NCI-H524 treated with DMSO at 0.1 percent for 48 hours (cell line): ENCODE measurements at places on chromosomes 12 and 14.

GRCh38 chr12:108565146-108565545 lies 2.8 kb downstream of the ISCU start:
- no peak for DNase-seq

DNA sequence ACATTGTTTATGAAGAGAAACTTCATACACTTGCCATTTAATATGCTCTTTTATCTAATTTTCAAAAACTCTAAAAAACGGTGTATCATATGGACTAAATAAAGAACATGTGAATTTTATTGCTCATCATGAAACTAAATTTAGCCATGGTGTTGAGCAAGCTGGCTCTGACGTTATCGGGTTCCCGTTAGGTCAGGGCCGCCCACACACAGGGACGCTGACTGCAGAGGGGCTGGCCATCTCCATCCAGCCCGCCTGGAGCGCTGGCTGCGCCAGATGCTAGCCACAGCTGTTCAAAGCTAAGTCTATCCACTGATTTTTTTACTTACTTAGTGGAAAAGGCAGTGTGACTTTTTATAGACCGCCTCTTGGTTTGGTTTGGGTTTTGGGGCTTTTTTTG lies 36.5 kb upstream of the DYNC1H1 start:
- DNase-seq = no peak

DNA sequence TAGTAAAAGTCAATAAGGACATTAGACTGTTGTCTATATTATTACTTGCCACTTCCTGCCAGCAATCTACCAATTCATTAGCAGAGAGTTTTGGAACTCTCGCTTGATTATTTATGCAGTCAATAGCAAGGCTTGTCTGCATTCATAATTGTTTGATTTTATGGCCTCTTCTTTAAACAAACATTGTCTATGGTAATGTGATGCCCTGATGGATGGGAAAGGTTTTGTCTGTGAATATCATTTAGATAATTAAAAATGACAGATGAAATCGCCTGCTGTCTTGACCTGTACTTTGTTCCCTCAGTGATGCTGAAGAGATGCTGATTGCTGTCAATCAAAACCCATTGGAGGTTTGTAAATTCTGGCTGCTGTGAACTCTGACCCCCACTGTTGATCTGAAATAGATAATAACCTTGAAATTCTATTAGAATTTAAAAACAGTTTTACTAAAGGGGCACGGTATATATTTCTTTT lies 455.3 kb downstream of the NPAS3 start:
- DNase-seq = no peak

GRCh38 chr14:91883753-91884152 lies 16.4 kb upstream of the TC2N start:
- no peak for DNase-seq

GRCh38 chr12:6382371-6382770 lies 1.6 kb upstream of the LTBR start:
- DNase-seq = no peak

GRCh38 chr12:119296535-119296934 lies 38.0 kb upstream of the CCDC60 start:
- no peak for DNase-seq

DNA sequence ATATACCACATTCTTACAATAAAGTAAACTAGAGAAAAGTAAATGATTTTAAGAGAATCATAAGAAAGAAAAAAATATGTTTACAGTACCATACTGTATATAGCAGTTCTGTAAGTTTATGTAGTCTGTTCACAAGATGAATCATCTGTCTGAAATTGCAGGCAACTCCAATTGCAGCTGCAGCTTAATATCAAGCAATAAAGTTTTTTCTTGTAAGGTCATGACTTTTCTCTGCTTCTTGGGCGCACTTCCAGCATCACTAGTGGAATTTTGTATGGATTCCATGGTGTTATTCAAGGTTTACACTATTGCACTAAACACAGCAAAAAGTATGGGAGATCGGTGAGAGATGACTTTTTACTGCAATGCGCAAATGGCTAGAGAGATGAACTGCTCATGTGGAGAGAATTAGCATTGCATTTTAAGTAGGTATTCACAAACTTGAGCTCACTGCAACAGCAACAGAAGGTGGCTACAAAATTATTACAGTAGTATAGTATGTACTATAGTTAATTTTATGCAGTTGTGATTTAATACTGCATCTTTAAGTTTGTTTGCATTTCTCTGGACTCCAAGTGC lies 445.4 kb upstream of the OR4E1 start:
- no peak for DNase-seq

GRCh38 chr12:24991209-24992049 lies 42.5 kb upstream of the BCAT1 start:
- DNase-seq = no peak

DNA sequence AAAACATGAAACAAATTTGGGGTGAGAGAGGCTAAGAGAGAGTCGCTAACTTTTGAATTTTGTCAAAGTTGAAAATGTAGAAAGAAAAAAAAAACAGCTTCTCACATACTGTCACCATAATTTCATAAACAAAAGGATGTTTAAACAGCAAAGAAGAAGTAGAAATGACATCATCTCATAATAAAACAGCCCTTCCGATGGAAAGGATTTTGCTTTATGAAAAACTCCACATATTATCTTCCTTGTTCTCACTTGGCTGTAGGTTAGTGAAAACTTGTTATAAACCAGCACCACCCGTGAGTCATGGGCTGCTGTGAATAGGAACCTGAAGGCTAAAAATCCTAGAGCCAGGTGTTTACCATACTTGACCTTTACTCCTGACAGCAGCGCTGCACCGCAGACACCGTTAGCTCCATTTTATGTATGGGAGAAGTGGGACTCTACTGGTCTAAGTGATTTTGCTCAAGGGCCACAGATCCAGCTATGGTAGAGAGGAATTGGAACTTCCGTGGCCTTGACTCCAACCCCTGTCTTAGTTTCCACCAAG lies 63.0 kb upstream of the VRK1 start:
- DNase-seq = no peak

GRCh38 chr12:31370531-31371255 lies 44.7 kb upstream of the SINHCAF start:
- no peak for DNase-seq

- DNase-seq = no peak
These were observed 6.7 kb downstream of the FAM222A start for GRCh38 chr12:109720152-109720856.

GRCh38 chr14:101808894-101809670 lies 47.6 kb downstream of the PPP2R5C start:
- DNase-seq = no peak

DNA sequence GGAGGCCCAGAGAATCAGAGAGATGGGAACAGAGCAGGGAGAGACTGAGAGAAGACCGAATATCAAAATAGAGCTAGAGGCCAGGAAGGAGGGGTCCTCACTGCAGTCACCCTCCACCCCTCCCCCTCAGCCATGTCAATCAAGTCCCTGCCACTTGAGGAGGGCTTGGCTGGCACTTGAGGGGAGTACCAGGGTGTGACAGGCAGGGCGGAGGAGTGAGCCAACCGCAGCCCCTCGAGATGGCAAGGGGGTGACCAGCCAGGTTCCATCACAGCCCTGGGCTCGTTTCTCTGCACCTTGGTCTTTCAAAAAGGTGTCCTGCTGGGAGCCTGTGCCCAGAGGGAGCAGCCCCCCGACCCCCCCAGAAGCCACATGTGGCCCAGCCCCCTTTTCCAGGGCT lies 4.2 kb downstream of the AQP5 start:
- no peak for DNase-seq

DNA sequence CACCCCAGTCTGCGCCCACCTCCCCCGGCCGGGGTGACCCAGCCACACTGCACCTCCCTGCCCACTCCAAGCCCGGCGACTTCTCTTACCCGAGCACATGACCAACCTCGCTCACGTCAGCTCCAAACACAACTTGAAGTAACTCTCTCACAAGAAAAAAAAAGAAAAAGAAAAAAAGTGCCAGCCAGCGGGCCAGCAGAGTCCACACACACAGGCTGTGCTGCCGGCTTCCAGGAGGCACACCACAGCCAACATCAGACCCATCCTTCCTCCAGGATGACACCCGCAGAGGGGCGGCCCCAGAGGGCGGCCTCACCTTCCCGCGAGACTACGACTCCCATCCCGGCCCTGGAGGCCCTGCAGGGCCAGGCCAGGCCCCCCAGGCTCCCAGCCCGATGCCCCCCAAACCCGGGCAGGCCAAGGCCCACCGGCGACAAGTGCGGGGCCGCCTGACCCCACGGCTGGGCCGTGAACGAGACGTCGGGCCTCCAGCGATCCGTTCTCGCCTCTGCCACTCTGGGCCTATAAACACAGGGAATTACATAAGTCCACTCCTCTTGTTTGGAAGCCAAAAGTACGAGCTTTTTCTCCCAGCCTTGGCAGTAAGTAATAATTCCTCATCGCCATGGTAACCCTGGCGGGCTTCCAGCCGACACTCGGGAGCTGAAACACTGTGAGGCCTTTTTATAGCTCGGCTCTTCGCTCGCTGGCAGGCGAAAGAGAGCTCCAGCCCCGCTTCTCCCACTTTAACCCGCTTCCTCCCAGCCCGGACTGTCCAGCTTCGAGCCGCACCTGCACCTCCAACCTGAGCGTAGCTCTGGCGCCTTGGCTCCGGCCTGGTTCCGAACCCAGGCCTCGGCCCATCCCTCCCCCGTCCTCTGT lies 49.1 kb downstream of the NCOR2 start:
- peak; percentile 73 for DNase-seq

DNA sequence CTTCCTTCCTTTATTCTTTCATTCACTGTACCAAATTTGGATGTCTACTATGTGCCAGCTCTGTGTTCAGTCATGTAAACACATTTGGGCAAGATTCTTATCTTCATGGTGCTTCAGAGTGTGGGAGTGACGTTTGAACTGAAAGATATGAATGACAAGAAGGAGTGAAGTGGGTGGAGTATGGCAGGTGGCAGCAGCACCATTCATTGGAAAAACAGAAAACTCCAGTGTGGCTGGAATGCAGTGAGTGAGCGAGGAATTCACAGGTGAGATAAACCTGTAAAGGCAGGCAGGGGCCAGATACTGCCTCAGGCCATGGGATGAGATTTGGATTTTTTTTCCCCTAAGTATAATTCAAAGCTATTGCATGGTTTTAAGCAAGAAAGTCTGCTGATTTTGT lies 140.7 kb upstream of the CCDC198 start:
- no peak for DNase-seq

GRCh38 chr14:78767436-78767835 lies 597.3 kb downstream of the NRXN3 start:
- DNase-seq = no peak

- DNase-seq = no peak
These were observed 535.3 kb downstream of the GALC start for GRCh38 chr14:87457720-87458119.

DNA sequence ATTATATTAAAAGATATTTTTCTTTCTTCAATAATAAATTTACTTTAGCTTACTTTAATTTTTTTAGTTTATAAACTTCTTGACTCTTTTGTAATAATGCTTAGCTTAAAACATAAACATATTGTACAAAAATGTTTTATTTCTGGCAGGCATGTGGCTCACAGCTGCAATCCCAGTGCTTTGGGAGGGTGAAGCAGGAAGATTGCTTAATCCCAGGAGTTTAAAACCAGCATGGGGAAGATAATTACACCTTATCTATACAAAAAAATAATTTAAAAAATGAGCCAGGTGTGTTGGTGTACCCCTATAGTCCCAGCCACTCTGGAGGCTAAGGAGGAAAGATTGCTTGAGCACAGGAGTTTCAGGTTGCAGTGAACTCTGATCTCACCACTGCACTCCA lies 120.7 kb downstream of the GPHN start:
- DNase-seq = no peak

DNA sequence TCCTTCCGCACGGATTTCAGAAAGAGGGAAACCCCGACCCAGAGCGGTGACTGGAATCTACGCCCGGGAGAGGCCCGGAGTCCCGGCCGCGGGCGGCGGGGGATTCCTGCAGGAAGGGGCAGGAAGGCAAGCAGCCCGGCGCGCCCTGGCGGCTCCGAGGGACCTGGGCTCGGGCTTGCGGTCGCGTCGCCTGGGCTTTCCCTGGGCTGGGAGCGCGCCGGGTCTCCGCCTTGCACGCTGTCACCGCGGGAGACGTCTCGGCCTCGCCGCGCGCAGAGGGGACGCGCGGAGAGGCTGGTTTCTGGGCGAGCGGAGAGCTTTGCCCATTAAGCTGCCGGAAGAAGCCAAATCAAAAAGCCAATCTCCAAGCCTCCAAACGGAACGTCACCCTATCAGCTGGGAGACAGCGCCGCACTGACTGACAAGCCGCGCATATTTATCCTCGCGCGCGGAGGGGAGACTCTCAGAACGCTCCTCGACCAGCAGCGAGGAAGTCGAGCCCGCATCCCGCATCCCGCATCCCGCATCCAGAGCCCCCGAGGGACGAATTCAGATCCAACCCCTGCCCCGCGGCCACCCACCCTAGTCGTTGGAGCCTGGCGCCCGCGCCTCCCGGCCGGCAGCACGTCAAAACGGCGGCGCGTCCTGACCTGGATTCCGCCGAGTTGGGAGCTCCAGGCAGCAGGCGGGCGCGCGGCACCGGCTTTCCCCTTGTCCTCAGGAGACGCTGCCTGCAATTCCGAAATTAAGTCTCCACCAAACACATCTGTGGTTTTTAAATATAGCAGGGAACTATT lies at the start of gene SLC8A3:
TSS of gene SLC8A3 (minus strand) at position 293 of the 797 bp plus-strand sequence. CDS start 20,529 bp downstream, outside the sequence.
- DNase-seq = peak; percentile 82

DNA sequence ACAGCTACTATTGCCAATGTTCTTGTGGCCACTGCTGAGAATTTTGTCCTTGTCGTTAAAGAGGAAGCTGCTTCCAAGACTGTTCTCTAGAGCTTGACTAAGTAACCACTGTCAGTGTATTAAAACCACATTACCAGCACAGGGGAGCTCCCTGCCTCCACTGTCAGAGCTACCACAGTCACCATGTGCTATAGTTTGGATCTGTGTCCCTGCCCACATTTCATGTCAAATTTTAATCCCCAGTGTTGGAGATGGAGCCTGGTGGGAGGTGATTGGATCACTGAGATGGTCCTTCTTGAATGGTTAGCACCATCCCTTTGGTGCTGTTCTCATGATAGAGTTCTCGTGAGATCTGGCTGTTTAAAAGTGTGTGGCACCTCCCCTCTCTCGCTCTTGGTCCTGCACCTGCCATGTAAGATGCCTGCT lies 23.2 kb upstream of the RAP1B start:
- no peak for DNase-seq

DNA sequence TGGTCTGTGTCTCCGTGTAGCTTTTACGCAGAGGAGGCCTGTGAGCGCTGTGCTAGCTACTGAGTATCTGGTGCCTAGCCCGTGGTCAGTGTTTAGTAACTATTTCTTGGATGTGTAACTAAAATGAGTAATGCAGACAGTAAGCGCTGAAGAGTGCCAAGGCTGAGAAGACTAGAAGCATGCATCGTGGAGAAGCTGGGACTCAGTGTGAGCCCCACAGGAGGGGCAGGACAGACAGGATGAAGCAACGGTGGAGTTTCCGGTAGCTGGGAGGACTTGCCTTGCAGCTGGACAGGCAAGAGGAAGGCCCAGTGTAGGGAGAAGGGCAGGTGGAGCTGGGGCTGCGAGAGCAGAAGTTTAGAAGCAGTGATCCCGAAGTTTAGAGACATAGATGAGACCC lies 233.4 kb upstream of the FKBP4 start:
- no peak for DNase-seq
